ENCODE measurements at places on chromosomes 3 and 15. TPM values are rescaled to one million over a fixed set of nuclear protein-coding genes. Genes with fewer than 3 reads are reported as not detected.

RHOV gene
- total RNA-seq, result not detected

IQCF5 gene
- total RNA-seq, result not detected

RAB8B gene
- total RNA-seq, result 57.5 TPM

TP63 gene
- total RNA-seq, result 1.8 TPM

SPTBN5 gene
- 0.36 TPM for total RNA-seq

EXD1 gene
- not detected for total RNA-seq

DNA sequence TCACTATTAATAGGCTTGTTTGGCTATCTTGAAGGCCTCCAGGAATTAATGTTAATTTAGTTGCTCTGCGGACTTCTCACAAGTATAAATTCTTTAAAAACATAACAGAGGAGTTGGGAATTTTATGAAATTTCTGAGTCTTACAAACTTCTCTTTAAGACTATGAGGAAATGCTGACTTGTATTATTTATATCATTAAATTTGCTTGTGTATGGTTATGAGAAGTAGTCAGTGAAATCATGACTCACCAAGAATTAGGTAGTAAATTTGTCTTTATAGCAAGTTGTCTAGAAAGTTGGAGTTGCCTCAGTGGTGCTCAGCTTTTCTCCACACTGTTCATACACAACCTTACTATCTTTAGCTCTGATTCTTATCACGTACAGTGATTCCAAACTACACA is 26.5 kb downstream of the PHLDB2 start:
- DNase-seq, result no peak

- DNase-seq, result no peak
Measured at GRCh38 chr15:74155766-74156417, 17.6 kb upstream of the ISLR start.

GRCh38 chr3:108605491-108605890 is 16.0 kb downstream of the DZIP3 start:
- no peak for DNase-seq

- no peak for DNase-seq
Measured at GRCh38 chr3:127823426-127823857, 1.1 kb upstream of the MGLL start.

DNA sequence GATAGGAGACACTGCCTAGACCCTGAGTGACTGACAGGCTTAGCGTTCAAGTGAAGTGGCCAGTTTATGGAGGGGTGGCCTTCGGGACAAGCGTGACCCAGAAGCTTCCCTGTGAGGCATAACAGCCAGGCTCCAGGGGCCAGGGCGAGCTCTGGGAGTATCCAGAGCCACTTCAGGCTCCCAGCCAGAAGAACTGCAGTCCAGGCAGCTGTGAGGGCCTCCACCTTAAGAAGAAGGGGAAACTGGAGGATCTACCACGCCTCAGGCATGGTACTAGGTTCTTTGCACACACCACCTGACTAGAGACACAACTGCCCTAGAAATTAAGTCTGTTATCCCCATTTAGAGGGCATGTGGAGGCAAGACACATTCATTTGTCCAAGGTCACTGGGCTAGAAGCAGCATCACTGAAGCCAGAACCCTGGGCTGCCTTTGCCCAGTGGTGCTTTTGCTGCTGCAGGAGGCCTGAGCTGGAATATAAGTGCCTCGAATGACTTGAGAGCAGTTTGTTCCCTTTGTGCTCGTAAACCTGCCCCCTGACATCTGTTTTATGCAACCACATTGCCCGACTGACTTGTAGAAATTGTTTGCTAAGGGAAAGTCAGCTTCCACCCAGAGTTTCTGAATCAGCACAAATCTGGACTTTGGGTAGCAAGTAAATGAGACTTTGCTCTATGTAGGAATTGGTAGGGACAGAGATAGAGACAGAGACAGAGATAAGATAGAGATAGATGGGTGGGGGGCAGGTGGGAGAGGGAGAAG is 23.3 kb downstream of the RASGRF1 start:
- DNase-seq, result no peak

- DNase-seq, result peak; percentile 38
Measured at GRCh38 chr3:100891033-100891432, 102.2 kb downstream of the ABI3BP start.

GRCh38 chr3:153315781-153316180 is 153.8 kb downstream of the RAP2B start:
- DNase-seq, result peak; percentile 90

GRCh38 chr3:5185093-5185673 is 2.3 kb upstream of the EDEM1 start:
- DNase-seq, result no peak

- DNase-seq, result peak; percentile 97
Measured at GRCh38 chr15:40238532-40239403, at the start of gene PAK6. TSS of gene PAK6 (plus strand) at chr15:40239063. CDS start at chr15:40264786, 25,723 bp downstream.

GRCh38 chr3:117708601-117709000 is 999.0 kb downstream of the TUSC7 start:
- no peak for DNase-seq

DNA sequence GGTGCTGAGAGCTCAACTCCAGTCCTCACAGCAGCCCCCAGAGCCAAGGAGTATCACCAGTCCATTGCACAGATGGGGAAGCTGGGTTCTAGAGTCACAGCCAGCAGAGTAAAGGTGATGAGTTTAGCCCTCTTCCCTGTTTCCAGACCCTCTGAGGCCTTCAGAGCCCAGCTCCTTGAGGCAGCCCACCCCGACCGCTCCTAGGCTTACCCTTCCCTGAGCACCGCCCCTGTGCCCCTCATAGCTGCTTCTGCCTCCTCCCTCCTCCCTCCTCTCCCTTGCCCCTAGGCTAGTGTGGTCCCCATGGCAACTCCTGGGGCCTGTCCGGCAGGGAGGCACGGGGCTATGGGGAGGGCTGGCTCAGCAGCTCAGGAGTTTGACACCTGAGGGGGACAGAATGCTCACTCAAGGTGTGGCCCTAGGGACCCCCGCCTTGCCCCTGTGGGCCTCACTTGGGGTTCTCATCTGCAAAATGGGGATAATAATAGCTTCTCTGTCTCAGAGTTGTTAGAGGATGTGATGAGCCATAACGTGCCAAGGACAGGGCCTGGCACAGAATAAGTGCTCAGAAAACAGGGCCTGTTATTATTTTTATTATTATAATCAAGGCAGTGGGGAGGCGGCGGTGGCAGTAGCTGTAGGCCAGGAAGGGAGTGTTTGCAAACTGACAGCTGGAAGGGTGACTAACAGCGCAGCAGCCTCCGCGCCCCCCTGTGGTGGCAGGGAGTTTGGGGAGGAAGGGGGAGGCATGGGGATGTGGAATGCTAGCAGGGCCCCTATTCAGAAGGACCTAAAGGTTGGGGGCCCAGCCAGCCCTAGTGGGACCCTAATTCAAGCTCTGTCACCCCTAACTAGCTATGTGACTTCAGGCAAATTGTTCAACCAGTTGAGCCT is 11.5 kb downstream of the CSK start:
- peak; percentile 90 for DNase-seq

DNA sequence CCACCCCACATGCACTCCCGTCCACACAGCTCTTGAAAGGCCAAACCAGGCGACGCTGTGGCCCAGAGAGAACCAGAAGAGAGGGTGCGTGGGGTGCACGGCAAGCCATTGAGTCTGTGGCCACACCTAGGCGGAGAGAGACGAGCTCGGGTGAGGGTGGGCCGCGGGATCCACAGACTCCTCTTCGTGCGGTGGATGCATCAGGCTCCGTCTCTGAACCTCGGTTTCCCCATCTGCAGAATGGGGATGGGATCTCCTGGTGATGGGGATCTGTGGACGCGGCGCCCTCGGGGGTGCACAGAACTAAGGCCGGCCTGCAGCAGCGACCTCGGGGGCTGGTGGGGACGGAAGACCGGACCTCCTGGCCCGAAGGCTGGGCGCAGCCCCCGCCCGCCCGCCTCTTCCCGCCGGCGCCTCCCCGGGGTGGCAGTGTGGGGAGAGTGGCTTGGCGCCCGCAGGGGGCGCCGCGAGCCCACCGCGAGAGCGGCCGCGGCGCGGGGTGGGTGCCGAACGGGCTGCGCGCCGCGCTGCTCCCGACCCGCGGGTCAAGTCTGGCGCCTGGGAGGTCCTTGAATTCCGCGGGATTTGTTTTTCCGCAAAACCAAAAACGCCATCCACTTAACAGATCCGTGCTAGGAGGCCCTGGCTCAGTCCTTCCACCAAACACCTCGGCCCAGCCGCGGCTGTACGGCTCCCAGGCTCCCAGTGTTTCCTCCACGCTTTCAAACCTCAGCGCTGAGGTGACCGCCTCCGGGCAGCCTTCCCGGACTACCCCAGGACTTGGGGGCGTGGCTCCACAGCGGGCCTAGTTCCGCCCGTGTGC is 13.2 kb upstream of the ADPGK start:
- peak; percentile 94 for DNase-seq

DNA sequence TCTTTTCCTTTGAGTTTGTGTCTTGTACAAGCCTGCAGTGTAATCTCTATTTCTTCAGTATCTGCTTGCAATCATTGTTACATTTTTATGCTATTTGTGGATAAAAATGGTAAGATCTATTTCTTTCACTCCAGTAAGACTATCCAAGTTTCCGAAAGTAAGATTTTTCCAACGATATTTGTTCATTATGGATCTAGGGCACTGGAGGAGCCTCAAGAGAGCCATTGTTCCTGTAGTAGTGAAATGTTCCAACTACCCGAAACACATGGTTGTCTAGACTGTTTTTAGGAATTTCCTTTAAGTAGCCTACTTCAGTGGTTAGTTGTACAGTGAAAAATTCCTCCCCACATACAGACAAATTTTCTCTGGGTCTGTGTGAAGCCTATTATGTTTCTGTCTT is 597.4 kb downstream of the RSL24D1 start:
- no peak for DNase-seq

- no peak for DNase-seq
Measured at GRCh38 chr3:114445233-114445632, 151.4 kb downstream of the TIGIT start.

GRCh38 chr15:63186065-63186464 is 3.3 kb upstream of the RAB8B start:
- no peak for DNase-seq

DNA sequence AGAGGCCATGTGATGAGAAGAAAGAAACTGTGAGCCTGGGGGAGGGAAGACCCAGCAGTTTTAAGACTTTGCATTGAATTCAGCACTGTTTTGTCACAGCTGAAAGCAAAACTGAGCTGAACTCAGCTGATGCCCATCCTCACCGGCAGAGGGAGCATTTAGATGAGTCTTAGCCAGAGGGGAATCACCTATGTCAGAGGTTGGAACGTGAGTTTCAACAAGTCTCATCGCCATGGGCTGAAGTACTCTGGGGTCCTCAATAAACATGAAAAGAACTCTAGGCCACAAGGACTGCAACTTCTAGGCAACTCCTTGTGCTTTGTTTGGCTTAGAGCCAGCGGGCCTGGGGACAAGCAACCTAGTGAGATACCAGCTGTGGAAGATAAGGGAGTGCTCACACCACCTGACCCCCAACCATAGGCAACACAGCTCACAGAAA is 324.5 kb downstream of the TBL1XR1 start:
- DNase-seq, result no peak

DNA sequence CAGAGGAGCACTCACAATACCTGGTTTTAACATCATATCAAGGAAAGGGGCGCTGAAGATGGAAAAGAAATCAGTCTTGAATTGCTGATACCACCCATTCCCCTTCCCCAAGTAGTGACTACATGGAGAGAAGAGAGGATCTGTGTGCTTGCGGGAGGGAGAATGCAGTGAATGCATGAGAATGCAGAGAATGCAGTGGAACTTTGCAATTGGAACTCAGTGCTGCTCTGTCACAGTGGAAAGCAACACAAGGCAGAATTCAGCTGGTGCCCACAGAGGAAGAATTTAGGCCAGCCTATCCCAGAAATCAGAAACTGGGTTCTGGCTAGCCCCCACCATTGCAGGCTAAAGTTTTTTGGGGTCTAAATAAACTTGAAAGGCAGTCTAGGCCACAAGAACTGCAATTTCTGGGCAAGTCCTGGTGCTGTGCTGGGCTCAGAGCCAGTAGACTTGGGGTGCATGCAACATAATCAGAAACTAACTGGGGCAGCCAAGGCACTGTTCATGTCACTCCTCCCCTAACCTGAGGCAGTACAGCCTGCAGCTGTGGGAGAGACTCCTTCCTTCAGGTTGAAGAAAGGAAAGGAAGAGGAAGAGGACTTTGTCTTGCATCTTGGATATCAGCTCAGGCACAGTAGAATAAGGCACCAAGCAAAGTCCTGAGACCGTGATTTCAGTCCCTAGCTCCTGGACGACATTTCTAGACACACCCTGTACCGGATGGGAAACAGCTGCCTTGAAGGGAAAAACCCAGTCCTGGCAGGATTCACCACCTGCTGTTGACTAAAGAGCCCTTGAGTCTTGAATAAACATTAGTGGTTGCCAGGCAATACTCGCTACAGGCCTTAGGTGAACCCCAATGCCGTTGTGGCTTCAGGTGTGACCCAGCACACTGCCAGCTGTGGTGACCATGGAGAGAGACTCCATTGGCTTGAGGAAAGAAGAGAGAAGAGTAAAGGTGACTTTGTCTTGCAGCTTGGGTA is 329.3 kb downstream of the TBL1XR1 start:
- no peak for DNase-seq

DNA sequence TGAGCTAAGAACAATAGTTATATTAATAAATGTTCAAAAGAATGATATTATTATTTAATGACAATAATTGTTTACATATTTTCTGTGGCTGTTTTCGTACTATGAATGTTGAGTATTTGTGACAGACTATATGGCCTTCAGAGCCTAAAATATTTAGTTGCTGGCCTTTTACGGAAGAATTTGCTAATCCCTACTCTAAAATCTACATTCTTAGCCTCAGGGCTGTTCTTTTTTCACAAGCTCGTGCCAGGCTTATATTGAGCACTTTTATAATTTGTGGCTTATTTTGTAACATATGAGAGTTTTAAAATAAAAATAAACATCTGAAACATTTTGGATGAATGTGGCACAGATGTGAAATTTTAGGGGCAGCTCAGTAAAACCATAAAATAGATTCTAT is 79.9 kb downstream of the KCNH8 start:
- DNase-seq, result no peak

DNA sequence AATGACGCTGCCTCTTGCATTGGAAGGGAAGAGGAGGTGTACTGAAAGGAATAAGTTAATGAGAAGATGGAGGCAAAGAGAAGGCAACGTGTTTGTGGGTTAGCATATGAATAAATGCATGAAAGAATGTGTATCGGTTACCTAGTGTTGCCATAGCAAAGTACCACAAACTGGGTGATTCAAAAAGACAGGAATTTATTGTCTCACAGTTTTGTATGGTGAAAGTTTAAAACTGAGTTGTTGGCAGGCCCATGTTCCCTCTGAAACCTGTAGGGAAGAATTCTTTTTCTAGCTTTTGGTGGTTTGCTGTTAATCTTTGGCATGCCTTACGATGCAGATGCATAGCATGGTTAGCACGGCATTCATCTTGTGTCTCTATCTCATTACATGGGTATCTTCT is 729.9 kb downstream of the MECOM start:
- DNase-seq, result peak; percentile 43

Data from osteoblast (primary cell).